HCT116 (cell line): ENCODE measurements at places on chromosomes 2 and 18.

GRCh38 chr2:203861197-203861596 lies 6.4 kb upstream of the CTLA4 start:
- no peak for DNase-seq

- DNase-seq, result no peak
Observed at GRCh38 chr2:19971691-19972090, 18.2 kb downstream of the WDR35 start.

DNA sequence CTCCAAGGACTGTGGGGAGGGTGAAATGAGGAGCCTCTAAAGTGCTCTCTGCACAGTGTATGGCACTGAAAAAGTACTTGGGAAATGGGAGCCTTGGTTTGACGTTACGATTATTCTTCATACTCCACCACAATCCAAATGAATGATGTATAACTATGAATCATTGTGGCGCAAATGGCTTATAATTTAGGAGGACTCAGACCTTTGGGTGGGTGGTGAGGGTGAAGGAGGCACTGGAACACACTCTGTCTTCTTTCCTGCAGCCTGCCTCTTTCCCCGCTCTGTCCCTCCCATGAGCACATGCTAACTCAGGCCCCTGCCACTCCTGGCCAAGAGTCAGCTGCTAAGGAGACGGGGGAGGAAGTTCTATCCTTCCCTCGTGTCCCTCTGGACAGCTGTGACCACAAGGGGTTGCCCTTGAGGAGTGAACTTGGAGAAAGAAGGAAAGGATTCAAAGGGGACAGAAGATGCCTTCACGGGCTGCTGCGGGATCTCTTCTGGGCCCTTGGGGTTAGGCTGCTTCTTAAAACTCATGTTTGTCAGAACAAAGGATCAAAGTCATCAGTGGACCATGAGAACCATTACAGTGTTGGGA lies 36.5 kb downstream of the POLR1A start:
- DNase-seq, result no peak

- no peak for DNase-seq
Observed at GRCh38 chr2:239252801-239253200, 148.0 kb downstream of the HDAC4 start.
